ENCODE measurements at places on chromosomes 3 and 15.

- DNase-seq: no peak
These were observed 446.4 kb downstream of the GBE1 start for GRCh38 chr3:81315030-81315429.

DNA sequence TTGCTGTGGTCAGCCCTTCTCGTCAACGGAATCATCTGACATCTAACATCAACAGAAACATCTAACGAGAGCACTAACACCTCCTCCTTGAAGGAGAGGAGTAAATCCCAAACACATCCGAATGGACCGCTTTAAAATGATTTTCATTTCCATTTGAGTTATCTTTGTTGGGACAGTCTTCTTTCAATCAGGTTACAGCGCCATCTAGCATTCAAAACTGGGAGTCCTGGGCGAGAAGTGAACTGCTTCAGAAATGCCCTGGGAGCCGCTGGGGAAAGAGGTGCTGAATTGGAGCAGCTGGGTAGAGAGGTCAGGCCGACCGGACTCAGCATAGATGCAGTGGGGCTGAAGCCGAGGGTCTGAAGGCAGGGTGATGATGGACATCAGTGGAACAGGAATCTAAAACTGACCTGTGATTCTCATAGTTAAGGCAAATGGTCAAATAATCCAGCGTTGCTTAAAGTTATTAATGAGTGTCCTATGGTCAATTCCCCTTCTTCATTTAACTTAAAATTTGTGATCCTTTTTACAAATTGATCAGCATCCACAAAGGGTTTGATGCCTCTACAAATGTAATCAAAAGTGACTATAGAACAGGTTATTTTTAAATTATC lies 170.0 kb upstream of the NDN start:
- no peak for DNase-seq

- no peak for DNase-seq
These were observed 882.5 kb upstream of the GBE1 start for GRCh38 chr3:82643948-82644347.

- no peak for DNase-seq
These were observed 2.8 kb downstream of the UBE2E1 start for GRCh38 chr3:23808525-23808924.

Data from spleen (tissue), 13 donors.